Cardiac septum (tissue), 1 donor: ENCODE measurements at places on chromosomes 7 and 10. TPM values are rescaled to one million over a fixed set of nuclear protein-coding genes. Genes with fewer than 3 reads are reported as not detected.

LIPM gene
- not detected for total RNA-seq

GNG11 gene
- 14.3 TPM for total RNA-seq

CAMK2B gene
- 149 TPM for total RNA-seq

THAP5 gene
- total RNA-seq = 25.4 TPM

PBLD gene
- total RNA-seq = 6.9 TPM

HOXA13 gene
- total RNA-seq = not detected

LMOD2 gene
- total RNA-seq = 1,161 TPM

ZNF503 gene
- total RNA-seq = 3.3 TPM
